D721Med (cell line): ENCODE measurements at places on chromosomes 4 and X.

GRCh38 chr4:144754562-144755410 is 108.8 kb downstream of the HHIP start:
- DNase-seq, result no peak

DNA sequence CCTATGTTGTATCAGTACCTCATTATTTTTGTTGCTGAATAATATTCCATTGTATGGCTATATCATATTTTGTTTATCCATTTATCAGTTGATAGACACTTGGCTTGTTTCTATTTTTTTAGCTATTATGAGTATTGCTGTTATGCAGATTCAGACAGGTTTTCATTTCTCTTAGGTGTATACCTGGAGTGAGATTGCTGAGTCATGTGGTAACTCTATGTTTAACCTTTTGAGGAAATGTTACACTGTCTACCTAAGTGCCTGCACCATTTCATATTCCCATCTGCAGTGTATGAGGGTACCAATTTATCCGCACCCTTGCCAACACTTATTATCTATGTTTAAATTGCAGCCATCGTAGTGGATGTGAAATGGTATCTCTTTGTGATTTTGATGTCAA is 43.0 kb upstream of the SH3RF1 start:
- no peak for DNase-seq

DNA sequence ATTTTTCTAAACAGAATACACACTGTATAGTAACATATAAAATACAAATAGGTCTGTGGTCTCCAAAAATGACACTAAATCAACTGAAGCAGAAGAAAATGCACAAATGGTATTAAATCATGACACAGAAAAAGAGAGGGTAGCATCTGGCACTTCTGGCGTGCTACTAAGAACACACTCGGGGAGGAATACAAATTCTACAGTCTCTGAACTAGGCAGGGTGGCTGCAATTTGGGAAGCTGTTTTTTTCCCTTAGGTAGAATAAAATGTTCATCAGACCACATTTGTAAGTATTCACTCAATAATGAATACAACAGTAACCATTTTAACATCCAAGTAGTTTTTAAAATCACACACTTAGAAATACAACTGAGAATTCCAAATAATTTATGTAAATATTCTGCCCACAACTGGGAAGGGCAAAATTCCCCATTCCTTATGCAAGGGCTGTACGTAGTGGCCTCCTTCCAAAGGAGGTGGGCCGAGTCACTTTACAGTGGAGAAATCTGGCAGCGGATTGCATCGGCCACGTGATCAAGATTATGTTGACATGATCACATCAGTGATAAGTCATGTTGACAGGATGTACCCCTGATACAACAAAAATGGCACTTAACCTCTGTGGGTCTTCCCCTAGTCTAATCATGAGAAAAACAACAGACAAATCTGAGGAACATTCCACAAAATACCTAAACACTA is 101.1 kb downstream of the TSPAN5 start:
- no peak for DNase-seq

GRCh38 chr4:176350671-176351070 is 30.9 kb downstream of the SPCS3 start:
- no peak for DNase-seq
